ENCODE measurements at places on chromosomes 3 and 15.

- DNase-seq, result no peak
These were observed 200.7 kb downstream of the TLE3 start for GRCh38 chr15:69897061-69897460.

DNA sequence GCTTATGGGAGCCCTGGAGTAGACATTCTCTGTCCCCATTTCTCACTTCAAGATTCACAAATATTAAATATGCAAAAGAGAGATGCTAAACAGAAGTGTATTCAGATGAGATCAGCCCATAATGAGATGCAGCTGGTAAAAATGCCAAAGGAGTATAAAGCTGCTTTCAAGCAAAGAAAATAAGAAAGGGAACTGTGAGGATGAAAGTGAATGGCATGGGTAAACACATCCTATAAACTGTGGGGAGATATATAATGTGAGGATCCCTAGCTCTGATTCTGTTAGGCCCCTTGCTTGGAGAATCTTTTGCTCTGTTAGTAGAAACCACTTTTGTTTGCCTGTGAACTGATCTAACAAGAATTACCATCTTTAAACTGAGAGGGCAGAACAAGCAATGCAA is 396.6 kb downstream of the SOX2 start:
- DNase-seq, result no peak

- no peak for DNase-seq
These were observed 58.6 kb upstream of the MCF2L2 start for GRCh38 chr3:183487016-183487415.

DNA sequence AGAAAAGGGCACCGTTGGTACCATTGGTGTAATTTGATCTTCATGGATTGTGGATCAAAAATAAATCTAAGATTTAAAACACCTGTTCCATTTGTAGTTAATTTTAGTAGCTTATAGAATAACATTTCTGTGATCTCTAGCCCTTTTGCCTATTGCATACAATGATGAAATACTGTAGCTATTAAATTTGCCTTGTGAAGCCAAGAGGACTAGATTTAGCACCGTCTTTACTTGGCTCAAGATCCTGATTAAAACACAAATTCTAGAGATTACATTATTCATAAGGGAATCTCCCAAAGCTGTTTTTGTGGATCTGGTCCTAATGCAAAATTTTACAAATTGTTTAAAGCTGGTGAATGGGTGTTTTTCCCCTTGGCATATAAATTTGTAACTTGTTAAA is 8.2 kb downstream of the TBC1D23 start:
- no peak for DNase-seq

DNA sequence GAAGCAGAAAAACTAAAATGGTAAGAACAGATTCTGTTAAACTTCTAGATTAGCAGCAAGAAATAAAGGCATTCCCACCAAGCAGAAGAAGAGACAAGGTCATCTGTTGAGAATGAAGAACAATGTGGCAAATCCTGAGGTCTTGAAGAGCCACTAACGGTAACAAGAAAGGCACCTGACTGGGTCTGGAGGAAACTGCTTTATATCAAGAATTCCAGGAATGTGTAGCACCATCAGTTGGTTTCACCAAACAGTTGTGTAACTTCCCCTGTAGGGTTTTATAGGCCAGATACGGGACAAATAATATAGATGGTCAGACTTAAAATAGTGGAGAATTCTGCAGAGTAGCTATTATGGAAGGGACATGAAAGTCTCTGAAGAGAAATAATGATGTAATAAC is 57.3 kb downstream of the ACAP2 start:
- no peak for DNase-seq

DNA sequence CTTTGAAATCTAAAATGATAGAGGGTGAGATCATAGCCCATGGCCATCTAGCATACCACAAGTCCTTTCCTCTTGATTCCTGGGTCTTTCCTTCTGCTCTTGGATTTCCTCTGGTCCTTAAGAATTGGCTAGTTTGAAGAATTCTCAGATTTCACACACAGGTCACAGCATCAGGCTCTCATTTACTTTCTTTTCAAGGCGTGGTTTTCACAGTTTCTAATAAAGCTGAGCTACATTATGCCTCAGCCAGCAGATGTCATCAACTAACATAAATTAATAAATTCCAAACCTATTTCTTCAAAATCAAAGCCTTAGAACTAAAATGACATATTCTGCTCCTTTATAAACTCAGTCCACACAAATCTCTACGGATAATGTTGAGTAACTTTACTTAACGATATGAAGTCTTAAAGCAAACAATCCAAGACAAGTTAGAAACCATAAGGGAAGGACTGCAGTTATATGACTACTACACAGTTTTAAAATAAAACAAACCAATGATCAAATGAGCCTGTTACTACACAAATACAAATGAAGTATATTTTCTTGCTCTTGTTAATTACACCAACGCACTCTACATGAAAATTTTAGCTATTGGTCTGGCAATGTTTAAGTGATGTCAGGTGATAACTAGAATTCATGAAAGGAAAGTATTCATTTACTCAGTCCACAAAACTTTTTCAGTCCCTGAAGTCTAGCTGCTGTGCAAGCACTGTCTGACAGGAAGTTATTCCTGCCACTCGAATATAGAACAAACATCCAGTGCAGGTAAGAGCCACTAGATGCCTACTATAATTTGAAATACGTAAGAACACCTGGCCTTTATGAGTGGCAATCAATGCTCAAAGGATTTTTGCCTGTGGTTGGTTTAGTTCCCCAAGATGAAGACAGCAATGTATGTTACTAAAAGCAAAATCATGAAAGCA is 9.2 kb downstream of the CCDC14 start:
- no peak for DNase-seq

DNA sequence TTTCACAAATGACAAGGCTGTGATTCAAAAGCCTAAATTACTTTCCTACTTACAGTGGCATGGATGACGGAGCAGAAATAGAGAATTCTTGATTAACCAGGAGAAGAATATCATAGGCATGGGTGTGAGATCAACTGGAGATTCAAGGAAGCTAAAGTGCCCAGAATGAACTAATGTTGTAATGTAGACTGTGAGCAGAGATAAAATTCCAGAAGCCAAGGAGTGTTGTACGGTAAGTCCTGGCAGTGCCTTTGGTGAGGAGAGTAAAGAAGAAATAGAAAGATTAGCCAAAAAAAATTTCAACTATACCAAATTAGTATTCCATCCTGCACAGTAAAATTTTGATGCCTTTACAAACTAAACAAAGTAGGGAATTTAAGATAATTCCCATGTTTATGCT is 75.9 kb downstream of the ZBTB20 start:
- no peak for DNase-seq

DNA sequence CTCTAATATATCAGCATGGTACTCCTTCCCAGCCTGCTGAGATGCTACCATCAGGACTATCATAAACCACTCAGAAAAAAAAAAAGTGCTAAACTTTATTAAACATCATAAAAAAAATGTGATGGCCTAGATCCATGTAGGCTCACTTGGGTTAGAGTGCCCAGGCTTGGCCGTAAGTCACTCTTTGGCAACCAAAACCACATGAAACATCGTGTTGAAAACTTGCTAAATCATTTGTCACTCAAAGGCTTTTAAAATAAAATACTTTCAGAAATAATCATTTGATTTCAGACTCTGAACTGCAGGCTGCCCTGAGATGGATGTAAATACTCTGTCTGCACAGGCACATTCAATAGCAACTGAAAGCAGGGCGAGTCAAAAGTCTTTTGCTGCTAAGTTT is 78.4 kb upstream of the WNT5A start:
- DNase-seq, result no peak

DNA sequence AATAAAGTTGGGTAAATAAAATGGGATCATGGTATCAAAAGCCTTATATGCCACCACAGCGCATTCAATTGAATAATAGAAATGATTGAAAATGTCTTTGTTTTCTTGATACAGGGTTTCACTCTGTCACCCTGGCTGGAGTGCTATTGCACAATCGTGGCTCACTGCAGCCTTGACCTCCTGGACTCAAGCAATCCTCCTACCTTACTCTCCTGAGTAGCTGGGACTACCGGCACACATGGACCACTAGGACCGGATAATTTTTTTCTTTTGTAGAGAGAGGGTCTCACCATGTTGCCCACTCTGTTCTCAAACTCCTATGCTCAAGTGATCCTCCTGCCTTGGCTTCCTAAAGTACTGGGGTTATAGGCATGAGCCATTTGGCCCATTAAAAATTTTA is 33.8 kb upstream of the BBX start:
- DNase-seq, result no peak

- DNase-seq, result peak; percentile 6
These were observed 203.0 kb downstream of the ABHD5 start for GRCh38 chr3:43893727-43894126.

- no peak for DNase-seq
These were observed 12.7 kb upstream of the TOPBP1 start for GRCh38 chr3:133674290-133674919.

- DNase-seq, result no peak
These were observed 3.4 kb downstream of the ANKRD28 start for GRCh38 chr3:15794303-15794771.

DNA sequence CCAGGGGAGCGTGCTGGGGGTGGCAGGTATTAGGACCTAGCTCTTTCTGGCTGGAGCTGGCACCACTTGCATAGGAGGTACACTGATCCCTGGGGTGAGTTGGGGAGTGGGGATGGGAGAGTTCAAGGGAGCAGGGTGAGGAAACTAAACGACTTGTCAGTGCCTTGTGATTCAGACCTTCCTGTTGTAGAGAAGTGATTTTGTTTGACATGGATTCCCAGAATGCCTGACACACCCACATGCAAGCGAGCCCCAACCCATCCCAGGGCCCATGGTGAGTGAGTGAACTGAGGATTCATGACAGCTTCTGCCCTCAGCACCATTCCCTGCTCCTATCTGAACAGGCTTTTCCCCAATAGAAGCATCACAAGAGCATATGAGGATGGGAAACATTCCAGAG is 15.6 kb upstream of the UBE2Q2 start:
- no peak for DNase-seq

DNA sequence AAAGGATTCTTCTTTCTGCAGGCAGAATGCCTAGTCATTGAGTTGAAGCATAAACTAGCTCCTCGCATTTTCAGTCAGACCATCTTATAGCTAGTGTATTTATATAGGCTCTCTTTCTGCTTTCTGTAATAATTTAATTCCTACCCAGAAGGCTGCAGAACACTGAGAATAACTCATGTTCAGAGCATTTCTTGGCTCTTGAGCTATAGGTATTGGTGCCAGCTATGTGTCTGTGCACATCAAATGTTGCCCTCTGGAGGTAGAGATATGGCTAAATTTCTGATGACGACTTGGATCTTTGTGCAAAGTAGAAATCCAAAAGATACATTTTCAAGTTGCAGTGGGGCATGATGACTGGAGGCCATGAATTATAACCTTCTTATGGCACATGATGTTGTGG is 336.2 kb upstream of the TPM1 start:
- DNase-seq, result no peak

DNA sequence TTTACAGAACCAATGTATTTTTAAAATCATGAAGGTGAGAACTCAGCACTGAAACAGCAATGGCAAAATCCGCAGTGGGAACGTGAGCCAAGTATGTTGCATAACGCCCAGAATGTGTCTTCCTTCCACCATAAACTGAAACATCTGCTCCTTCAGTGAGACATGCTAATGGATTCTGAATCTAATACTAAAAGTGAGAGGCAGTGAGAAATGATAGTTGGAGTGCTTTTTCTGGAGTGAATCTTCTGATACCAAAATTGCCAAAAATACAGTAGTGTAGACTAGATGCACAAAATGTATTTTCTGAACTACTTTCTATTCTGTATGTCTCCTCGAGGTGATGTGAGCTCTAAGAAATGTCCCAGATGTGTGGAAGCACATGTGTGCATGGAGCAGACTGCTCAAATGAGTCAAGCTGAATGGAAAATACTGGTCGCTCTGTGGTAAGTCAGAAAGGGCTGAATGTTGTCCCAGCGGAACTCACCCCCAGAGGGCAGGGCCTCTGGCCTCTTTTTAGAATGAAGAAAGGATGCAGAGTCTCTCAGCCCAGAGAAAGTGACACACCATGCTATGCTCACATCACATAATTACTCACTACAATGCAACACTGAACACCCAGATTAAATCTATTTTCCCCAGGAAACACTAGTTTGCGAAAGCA is 73.0 kb downstream of the ATP10A start:
- DNase-seq, result peak; percentile 48

DNA sequence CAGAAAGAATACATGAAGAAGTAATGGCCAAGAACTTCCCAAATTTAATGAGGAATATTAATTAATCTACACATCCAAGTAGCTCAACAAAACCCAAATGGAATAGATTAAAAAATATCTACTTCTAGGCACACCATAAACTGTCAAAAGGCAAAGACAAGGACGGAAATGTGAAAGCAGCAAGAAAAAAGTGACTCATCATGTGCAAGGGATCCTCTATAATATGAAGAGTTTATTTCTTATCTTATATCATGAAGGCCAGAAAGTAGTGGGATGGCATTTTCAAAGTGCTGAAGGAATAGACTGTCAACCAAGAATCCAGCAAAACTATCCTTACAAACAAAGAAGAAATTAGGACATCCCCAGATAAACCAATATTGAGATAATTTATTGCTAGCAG is 73.9 kb upstream of the PRICKLE2 start:
- no peak for DNase-seq

- DNase-seq, result peak; percentile 53
These were observed 20.1 kb downstream of the RFT1 start for GRCh38 chr3:53109891-53110771.

DNA sequence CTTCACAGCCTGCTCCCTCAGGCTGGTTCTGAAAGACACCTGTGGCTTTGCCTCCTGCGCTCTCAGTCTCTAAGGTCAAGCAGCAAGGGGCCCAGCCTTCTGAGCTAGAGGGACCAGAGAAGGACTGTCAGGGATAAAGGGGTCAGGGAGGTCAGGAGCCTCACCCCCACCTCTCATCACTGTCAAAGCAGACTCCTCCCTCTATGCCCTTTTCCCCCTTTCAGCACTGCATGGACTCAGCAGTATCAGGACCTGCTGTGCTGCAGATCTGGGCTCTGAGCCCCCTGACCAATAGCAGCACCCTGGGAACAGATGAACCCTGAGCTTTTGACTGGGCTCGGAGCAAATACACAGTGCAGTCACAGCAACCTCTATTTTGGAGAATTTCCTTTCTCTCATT is 3.2 kb upstream of the BMF start:
- DNase-seq, result no peak

GRCh38 chr3:17207019-17207418 is 322.3 kb downstream of the PLCL2 start:
- DNase-seq, result no peak

GRCh38 chr3:105413343-105413887 is 46.7 kb downstream of the ALCAM start:
- DNase-seq, result no peak

DNA sequence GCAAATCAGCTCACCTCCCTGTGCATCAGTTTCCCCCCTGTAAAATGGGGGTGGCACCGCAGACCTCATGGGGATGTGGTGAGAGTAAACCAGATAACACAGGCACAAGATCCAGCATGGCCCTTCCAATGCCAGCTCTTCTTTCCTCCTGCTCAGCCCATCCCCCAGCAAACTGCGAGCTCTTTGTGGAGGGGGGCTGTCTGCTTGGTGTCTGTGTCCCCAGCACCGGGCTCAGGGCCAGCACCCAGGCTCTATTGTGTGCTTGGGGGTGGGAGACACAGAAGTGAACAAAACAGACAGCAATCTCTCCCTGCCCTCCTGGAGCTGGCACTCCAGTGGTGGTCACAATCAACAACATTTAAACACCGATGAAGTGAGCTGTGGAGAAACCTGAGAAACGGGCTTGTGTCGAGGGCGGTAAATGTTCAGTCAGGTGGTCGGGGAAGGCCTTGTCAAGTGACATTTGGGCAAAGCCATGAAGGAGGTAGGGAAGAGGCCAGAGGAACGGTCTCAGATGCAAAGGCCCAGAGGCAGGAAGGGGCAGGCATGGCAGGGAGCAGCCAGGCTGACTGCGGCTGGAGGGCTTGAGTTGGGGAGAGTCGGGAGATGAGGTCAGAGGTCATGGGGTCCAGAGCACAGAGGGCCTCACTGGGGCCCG is 28.4 kb downstream of the GRIP2 start:
- no peak for DNase-seq
